AG20443 (cell line): ENCODE measurements at places on chromosomes 6 and 20.
A peak's percentile ranks its signal among the peaks of the same experiment; 100 is the strongest.

GRCh38 chr6:139287868-139288267 lies 3.9 kb downstream of the TXLNB start:
- no peak for DNase-seq

DNA sequence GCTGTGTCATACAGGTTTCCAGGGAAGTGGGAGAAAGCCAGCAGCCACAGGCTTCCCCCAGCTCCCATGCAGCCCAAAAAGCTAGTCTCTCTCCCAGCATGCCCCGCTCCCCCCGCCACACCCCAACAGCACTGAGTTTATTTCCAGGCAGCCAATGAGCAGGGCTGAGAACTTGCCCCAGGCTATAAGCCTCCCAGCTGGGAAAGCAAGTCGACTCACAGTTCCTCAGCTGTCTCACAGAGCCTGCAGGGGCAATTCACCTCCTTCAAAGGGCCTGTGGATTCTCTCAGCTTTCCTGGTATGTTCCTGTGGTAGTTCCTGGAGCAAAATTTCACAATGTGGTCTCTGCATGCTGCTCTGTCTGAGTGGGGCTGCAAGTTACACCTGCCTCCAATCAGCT lies 34.2 kb downstream of the PAX1 start:
- DNase-seq = no peak

DNA sequence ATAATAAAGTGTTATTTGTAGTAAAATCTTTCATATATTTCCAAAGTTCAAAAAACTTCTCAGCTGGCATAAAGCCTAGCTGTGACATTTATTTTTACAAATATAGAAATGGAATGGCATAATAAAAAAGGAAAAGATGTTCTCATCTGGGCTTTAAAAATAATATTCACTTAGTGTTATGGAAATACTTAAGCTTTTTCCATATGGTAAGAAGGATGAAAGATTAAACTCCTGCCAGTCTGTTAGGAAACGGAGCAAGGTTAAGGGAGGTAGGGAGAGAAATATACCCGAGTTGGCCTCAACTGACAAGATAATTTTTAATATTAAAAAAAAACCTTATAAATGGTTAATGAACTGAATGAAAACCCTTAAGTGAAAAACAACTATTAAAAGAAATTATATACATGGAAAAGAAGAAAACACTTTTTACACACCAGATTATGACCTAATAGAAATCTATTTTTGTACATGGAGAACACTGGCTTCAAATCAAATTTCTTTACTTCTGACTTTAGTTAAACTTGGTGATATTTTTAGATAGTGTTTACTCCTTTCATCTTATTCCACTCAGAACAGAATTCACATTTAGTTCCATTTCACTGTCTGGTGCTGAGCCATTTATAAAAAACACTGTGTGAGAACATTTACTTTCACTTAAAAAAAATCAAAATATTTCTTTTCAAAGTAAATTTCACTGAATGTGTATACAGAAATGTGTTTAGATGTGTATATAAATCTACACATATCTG lies 137.0 kb downstream of the DST start:
- DNase-seq = no peak

DNA sequence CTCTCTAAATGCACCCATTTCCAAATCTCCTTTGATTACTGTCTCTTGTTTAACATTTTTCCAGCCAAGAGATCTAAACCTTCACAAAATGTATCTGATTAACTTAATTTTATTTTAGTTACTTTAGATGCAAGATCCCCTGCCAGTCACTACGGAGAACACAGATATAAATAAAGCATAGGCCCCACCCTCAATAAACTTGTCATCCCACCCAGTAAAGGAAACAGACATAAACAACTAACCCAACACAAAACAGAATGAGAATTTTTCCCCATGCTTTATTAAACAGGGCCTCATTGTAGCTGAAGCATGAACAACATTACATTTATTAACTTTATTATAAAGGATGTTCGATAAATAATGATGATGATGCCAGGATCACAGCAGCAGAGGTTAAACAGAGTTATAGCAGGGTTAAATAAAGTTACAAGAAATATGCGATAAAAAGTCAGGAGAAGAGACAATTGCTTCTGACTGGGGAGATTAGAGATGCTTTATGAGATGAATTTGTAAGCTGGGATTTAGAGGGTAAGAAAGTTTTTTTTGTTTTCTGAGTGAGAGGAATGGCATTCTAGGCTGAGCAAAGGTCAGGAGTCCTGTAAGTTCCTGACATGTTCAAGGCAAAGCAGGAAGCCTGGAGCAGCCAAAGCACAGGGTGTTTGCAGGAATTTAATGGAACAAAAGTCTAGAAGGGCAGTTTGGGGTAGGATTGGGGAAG lies 41.1 kb downstream of the TFAP2A start:
- DNase-seq = peak; percentile 56

DNA sequence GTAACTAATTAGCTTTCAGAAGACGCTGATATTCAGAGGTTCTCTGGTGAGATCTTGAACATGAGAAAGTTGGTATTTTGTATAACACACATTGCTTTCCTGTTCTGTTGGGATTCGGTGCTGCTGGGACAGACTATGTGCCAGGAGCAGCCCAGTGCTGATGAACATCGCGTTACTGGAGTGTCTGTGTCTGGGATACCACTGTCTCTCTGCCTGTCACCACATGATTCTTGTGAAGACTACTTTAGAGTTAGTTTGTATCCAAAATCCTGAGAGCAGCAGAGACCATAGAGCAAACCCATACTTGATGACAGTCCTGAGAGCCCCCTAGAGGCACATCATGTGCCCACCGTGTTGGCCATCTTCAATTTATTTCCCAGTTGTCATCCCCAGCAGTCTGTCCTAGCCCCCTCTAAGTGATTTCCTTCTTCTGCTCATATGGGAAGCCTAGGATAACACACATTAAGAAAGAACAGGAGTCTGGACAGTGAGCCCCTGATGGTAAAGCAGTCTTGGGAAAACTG lies 41.8 kb upstream of the TINAG start:
- DNase-seq = no peak

- no peak for DNase-seq
These were observed 1.7 kb downstream of the PRL start for GRCh38 chr6:22295145-22295544.

GRCh38 chr6:6026513-6027205 lies 19.9 kb upstream of the NRN1 start:
- no peak for DNase-seq

- DNase-seq = peak; percentile 76
These were observed 42.0 kb upstream of the ESR1 start for GRCh38 chr6:151765444-151765886.

DNA sequence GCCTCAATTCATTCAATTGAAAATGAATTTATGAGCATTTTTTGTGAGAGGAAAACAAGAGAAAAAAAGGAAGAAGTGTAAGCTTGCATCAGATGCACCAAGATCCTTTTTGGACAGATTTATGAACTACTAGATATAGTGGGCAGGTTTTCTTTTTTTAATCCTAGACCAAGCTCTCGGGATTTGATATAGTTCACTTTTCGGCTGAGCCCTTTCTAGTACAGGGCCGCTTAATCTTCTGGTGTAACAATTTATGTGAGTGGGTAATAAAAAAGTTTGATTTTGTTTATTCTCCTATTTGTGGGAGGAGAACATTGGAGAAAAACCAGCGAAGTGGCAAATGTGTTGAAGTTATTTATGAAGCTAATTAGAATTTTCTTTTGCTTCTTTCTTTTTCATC lies 538.0 kb downstream of the UTRN start:
- DNase-seq = no peak

- peak; percentile 66 for DNase-seq
These were observed 278.6 kb downstream of the TBC1D32 start for GRCh38 chr6:121055572-121056163.

GRCh38 chr20:13101706-13102105 lies 92.9 kb downstream of the SPTLC3 start:
- DNase-seq = no peak

GRCh38 chr6:7918403-7918802 lies 7.8 kb upstream of the TXNDC5 start:
- DNase-seq = no peak

DNA sequence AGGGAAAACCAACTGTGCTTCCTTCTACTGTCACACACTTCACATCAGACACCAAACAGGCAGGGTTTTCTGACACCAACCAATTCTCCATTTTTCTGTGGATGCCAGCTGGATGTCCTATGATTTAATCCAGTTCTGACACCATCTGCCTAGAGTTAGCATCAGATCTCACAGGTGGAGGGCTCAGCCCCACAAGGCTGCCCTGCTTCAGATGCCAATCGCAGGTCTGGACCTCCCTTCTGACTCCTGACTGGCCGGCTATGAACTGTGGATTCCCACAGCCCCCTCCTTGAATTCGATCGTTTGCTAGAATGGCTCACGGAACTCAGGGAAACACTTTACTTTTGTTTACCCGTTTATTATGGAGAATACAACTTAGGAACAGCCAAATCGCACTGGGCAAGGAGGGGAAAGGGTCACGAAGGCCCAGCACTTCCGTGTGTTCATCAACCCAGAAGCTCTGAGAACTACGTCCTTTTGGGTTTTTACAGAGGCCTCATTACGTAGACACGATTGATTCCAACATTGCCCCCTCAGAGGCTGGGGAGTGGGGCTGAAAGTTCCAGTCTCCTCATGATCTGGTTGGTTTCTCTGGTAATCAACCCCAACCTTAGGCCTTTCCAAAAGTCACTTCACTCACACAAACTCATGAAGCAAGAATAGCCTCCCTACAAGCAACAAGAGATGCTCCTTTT lies 25.4 kb upstream of the MAS1 start:
- DNase-seq = no peak

DNA sequence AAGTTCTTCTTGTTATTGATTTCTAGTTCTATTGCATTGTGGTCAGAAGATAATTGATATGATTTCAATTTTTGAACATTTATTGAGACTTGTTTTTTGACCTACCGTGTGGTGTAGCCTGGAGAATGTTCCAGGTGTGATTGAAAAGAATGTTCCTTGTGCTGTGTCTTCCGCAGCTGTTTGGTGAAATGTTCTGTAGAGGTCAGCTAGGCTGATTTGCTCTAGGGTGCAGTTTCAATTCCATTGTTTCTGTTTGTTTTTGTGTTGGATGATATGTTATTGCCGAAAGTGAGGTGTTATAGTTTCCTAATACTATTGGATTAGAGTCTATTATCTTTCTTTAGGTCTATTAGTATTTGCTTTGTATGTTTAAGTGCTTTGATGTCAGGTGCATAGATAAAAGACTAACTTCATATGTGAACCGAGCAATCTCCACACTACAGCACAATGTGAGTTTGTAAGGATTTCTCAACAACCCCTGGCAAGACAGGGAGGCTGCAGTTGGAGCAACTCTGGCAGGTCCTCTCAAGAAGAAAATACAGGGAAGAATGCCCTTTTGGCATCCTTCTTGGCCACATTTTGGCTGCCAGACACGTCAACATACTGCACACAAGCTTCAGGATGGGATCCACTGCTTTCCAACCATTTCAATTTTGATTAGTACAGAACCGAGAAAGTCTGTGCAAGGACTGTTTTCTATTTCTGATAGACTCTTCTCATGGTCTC lies 320.7 kb downstream of the RNF144B start:
- DNase-seq = no peak

DNA sequence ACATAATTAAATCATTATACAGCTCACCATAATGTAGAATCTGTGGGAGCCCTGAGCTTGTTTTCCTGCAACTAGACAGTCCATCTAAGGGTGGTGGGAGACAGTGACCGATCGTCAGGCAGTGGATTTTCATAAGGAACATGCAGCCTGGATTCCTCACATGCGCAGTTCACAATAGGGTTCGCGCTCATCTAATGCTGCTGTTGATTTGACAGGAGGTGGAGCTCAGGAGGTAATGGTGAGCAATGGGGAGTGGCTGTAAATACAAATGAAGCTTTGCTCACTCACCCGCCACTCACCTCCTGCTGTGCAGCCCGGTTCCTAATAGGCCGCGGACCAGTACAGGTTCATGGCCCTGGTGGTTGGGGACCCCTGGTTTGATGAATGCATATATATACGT lies 141.5 kb downstream of the TBC1D7 start:
- DNase-seq = no peak

DNA sequence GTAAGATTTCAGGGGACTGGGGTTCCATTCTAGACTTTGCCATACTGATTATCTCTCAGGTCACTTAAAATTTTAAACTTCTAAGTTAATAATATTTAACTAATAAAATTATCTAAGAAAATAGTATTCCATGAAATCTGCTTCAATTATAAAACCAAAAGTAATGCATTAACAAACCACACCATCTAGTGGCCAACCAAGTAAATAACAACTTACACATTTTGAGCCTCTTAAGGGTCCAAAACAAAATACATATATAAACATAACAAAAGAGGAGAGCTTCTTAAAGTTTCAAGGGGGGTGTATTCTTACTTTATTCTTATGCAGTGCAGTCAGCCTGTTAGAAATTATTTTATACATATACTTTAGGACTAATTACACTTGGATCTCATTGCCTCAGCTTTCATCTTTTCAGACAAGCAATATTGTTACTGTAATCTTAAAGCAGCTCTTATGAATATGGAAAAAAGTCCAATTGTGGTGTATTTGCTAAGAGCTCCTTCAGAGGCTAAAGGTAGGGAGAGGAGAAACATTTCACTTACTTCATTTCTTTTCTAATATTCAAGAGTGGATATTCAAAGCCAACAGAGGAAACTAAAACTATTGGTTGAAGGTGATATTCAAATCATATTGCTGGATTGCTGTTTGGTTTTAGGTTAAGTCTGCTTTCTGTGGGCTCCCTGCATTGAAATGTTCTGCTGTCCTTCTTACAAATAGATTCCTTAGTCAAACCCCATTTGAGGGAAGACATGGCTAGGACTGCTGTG lies 199.7 kb upstream of the SIM1 start:
- peak; percentile 14 for DNase-seq

DNA sequence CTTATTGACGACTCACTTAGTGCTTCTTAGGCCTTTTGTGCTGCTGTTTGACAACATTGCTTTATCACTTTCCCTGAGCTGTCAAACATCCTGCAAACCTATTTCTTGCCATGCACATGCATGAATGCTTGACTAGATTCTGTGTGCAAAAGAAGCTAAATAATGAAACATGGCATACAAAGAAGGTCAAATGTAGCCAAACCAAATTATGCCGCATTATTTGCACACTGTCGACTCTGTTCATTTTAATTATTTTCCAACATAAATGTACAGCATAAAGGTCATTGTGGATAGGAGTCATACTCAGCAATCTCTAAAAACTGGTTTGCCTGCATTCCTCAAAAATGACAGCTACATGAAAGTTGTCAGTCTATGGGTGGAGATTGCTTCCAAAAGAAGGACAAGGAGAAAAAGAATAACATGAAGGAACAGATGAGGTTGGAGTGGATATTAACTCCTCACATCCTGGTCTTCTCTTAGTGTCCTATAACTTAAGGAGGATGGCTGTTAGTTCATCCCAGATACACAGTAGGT lies 123.1 kb upstream of the STXBP5 start:
- DNase-seq = no peak
